ENCODE measurements at places on chromosomes 6 and 20.
A peak's percentile ranks its signal among the peaks of the same experiment; 100 is the strongest.

GRCh38 chr6:53426667-53427270, 78.0 kb upstream of the ELOVL5 start:
- no peak for DNase-seq

DNA sequence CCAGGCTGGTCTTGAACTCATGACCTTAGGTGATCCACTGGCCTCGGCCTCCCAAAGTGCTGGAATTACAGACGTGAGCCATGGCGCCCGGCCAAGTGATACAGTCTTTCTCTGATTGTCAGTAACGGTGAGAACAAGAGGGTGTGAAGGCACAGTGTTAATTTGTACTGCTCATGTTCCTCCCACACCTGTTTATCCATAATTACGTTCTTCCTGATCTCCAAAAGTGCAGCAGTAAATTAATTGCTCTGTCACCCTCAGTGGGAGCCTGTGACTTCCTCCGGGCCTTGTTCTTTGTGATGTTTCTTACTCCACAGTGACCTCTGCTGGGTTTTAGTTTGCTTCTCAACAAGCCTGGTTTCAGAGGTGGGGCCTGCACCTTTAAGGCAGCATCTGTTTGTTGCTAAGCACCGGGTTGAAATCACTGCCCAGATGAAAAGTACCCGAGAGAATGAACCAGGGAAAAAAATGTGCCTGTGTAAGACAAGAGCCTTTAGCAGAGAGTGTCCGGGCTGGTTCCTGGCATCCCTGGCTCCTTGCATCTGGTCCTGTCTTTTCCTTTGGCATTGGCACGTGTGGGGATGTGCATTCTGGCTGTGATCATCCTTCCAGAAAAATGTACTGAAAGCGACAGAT, 89.1 kb upstream of the CLDN20 start:
- DNase-seq = peak; percentile 100

- DNase-seq = peak; percentile 21
Measured at GRCh38 chr6:144990784-144991183, 705.6 kb downstream of the UTRN start.

DNA sequence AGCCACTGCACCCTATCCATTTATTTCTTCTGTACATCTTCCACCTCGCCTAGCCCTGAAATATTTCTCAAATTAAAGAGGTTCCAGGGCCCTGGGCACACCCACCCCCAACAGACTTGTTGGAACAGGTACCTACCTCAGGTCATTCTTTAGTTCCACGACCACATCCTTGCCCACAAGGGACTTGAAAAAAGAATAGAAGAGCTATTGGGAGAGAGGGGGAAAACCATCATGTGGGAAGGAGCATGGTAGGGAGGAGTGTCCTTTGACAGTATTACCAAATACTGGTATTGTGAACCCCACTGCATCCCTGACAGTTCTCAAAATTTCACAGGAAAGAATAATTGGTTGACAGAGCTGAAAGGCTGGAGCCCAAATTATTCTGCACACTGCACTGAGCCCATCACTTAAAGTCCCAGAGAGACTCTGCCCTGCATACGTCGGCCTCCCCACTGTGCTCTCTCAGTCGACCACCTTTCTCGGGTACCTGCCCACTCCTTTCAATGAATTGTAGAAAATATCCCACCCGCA, 762 bp downstream of the LSM2 start:
- DNase-seq = no peak

GRCh38 chr6:125246566-125246965, 55.2 kb downstream of the HDDC2 start:
- no peak for DNase-seq

- no peak for DNase-seq
Measured at GRCh38 chr6:6900569-6901204, 207.1 kb upstream of the RREB1 start.

DNA sequence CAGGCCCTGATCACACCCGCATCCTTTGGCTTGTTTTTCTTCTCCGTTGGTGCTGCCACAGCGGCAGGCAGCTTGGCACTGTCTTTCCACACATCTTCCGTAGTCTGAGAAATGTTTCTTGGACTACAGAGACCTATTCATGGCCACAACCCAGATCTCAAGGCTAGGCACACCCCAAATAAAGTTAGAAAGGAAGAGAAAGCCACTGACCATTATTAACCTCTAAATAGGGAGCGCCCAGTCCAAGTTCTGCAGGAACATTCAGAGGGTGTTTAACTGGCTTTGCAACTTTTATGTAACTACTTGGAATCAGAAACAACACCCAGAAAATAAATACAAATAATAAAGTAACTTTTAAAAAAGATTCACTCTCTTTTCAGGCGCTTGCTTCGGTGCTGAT, 124.8 kb upstream of the NEDD9 start:
- DNase-seq = no peak

- no peak for DNase-seq
Measured at GRCh38 chr6:25369036-25369432, 89.9 kb downstream of the CARMIL1 start.

- no peak for DNase-seq
Measured at GRCh38 chr6:133682506-133683307, 206.2 kb upstream of the TCF21 start.

- no peak for DNase-seq
Measured at GRCh38 chr20:52619101-52619500, 353.1 kb upstream of the TSHZ2 start.

DNA sequence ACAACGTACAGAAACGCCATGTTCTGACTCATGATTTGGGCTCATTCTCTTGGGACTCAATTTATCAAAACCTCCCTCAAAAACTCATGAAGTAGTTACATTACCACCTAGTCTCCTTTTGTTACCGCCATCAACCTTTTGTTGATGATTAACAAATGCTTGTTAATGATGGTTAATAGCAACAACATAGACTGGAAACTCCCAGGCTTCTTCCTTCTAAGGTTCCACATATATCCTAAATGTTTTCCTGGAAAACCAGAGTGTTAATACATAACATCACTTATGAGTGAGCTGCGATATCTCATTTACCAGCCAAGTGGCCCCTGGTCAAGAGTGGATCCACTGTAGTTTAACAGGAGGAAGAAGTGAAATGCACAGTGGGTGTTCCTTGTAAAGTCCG, 176.3 kb downstream of the ERMARD start:
- no peak for DNase-seq

GRCh38 chr6:33161354-33162331, 30.6 kb downstream of the COL11A2 start:
- DNase-seq = peak; percentile 55

GRCh38 chr6:170082067-170082466, 208.8 kb downstream of the DLL1 start:
- no peak for DNase-seq

DNA sequence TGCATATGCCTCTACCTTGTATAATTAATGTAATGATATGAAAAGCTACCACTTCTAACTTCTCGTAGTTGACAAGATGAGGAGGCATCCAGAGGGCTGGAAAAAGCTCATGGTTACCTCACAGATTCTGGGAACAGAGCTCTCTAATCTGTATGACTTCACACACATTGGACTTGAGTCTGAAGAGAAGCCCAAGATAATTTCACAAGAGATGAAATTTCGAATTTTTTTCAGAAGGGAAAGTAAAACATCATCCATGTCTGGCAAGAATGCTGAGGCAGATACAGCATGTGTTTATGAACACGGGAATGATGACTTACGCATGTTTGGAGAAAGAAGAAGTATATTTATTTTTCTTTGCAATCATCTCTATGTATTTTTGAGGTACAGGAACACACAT, 141.8 kb upstream of the TENT5A start:
- DNase-seq = no peak

- peak; percentile 77 for DNase-seq
Measured at GRCh38 chr20:7113577-7114466, 346.3 kb downstream of the BMP2 start.

GRCh38 chr6:130831607-130832006, 4.4 kb downstream of the SMLR1 start:
- no peak for DNase-seq

- peak; percentile 16 for DNase-seq
Measured at GRCh38 chr6:146361128-146361924, 182.3 kb upstream of the RAB32 start.

GRCh38 chr6:110322874-110323242, 35.3 kb downstream of the METTL24 start:
- DNase-seq = no peak

GRCh38 chr6:26087284-26088115, at the start of gene HFE:
TSS of gene HFE (plus strand) at chr6:26087429. CDS start at chr6:26087441, 12 bp downstream.
- DNase-seq = no peak

Data from NCI-H1417 (cell line).